WTC11 (cell line): ENCODE measurements at places on chromosomes 5 and 9. TPM values are rescaled to one million over a fixed set of nuclear protein-coding genes. Genes with fewer than 3 reads are reported as not detected.
A peak's percentile ranks its signal among the peaks of the same experiment; 100 is the strongest.

The CRHBP gene
- total RNA-seq = not detected in 3 replicates

The GABRA1 gene
- 0.48 to 0.57 TPM (median 0.50 TPM) in 3 replicates for total RNA-seq

The TLE4 gene
- total RNA-seq = 48.1 to 50.9 TPM (median 49.8 TPM) in 3 replicates

The SCGB3A2 gene
- total RNA-seq = 57.3 to 79.1 TPM (median 66.0 TPM) in 3 replicates

The EDIL3 gene
- total RNA-seq = 48.3 to 53.0 TPM (median 52.3 TPM) in 3 replicates

The MAST4 gene
- total RNA-seq = 7.3 to 10.0 TPM (median 8.0 TPM) in 3 replicates

- H3K27ac ChIP-seq = no peak overlapping the region
- H3K4me1 ChIP-seq = peaks cover 8% of the 10 kb centered on the region
- no peaks in the 10 kb centered on the region for H3K27me3 ChIP-seq
- DNase-seq = no peak
- no peak overlapping the region for H3K4me3 ChIP-seq
Observed at GRCh38 chr9:4225291-4226028, 74.4 kb downstream of the GLIS3 start.

GRCh38 chr5:101915554-101915953 is 380.5 kb downstream of the SLCO4C1 start:
- DNase-seq = no peak
- H3K4me1 ChIP-seq = peaks cover 7% of the 10 kb centered on the region
- H3K4me3 ChIP-seq = no peak overlapping the region
- no peaks in the 10 kb centered on the region for H3K27me3 ChIP-seq

DNA sequence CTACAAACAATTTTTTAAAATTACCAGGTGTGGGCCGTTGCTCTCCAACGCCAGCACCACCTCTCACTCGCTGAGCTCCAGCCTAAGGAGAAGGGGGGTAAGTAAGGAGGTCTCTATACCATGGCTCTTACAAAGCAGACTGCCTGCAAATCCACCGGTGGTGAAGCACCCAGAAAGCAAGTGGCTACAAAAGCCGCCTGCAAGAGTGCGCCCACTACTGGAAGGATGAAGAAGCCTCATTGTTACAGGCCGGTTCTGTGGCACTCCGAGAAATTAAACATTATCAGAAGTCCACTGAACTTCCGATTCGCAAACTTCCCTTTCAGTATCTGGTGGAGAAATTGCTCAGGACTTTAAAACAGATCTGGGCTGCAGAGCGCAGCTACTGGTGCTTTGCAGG is 46.0 kb downstream of the CDO1 start:
- H3K4me3 ChIP-seq = no peak overlapping the region
- H3K27ac ChIP-seq = no peak overlapping the region
- DNase-seq = peak; percentile 72
- no peaks in the 10 kb centered on the region for H3K36me3 ChIP-seq
- H3K4me1 ChIP-seq = peaks cover 11% of the 10 kb centered on the region

DNA sequence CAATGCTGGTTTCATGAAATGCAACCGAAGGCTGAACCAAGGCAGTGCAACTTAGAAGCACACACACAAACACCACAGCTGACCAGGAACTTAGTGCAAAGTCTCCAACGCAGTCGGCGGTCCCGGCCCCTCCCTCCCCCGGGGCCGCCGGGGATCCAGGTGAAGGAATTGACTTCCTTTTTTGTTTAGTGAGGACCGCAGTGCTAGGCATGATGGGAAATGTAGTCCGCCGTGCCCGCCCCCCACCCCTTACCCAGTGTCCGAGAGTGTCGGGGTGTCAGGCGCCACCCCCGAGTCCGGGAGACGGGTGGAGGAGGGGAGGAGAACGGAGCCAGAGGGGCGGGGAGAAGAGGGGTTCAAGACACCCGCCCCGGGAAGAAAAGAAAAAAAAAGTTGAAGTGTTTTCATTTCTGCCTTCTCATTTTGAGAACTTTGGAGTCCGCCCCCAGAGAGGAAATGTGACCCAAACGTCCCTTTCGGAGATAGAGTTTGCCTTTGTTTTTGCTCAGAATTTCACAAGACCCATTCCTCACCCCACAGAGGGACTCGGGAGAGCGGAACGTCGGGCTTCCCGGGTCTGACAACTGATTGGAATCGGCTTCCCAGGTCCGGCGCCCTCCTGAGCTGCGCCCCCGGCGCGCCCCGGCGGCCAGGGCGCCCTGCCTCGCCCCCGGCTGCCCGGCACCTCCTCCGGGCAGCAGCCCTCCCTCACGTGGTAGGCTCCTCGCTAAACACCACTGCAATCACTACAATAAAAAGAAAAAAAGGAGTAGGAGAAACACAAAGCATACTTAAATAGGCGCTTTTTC is 2.0 kb downstream of the IER5L start:
- peak overlapping the region; percentile 83 for H3K4me3 ChIP-seq
- H3K4me1 ChIP-seq = peaks cover 15% of the 10 kb centered on the region
- DNase-seq = peak; percentile 86

DNA sequence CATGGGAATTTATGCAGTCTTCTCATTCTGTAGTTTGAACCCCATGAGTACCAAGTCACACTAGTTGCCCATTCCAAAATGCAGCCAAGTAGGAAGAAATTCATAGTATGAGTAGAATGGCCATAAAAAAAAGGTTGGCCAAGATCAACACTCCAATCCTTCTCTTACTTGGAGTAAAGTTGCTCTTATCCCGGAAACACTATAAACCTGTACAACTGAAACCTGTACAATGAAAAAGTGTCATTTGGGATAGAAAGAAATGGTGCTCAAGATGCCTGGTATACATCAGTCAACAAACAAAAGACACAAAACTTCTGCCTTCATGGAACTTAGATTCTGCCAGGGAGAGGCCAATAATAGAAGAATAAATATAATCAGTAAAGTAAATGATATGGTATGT is 325.0 kb downstream of the NFIB start:
- no peak overlapping the region for H3K27ac ChIP-seq
- H3K4me1 ChIP-seq = no peaks in the 10 kb centered on the region
- no peaks in the 10 kb centered on the region for H3K36me3 ChIP-seq
- no peaks in the 10 kb centered on the region for H3K27me3 ChIP-seq
- H3K4me3 ChIP-seq = no peak overlapping the region
- DNase-seq = no peak

DNA sequence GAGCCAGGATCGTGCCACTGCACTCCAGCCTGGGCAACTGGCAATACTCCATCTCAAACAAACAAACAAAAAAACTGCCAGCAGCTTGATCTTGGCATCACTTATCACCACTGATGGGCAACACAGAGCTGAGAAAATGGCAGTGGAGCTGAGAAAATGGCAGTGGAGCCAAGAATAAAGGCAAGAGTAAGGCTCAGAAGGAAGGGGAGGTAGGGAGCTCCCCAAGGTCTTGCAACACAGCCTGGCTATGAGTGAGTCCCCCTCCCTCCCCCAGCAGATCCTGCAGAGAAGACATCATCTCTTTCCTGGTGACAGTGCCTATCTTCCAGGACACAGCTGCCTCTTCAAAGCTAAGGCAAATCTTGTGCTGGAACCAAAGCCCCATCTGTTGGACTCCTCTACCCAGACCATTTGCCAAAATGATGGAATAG is 70.3 kb downstream of the UGCG start:
- DNase-seq = no peak
- H3K36me3 ChIP-seq = no peaks in the 10 kb centered on the region
- no peaks in the 10 kb centered on the region for H3K4me1 ChIP-seq

DNA sequence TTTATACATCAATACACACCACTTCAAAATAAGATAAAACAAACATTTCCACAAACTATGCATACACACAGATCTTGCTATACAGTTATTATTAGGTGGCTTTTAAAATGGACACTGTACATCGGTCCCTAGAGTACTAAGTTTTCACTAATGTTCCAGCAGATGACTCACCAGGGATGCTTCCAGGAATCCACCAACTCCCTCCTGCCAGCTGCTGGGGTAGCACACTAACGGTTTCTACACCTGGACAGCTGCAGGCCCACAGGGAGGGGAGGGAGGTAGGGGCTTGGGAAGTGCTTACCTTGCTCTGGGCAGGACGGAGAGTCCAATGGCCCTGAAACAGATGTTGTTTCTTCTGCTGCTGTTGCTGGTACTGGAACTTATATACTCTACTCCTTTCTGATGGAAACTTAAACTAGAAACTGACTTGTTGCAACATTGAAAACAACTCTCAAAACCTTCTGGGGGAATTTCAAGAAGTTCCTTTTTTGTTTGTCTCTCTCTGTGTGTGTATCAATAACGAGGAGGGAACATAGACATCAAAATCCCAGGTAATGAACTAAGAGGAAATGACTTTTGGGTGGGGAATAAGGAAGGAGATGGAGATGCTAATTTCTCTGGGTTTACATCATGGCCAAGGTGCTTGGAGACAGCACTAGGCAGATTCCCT is at the start of gene IL12B:
IL12B (minus strand) TSS at position 357 of the 670 bp plus-strand sequence. CDS start 3,705 bp downstream, outside the sequence.
- H3K4me3 ChIP-seq = peak within 1 kb of the TSS; percentile 75
- no peaks in the 10 kb centered on the region for H3K36me3 ChIP-seq
- no peaks in the 10 kb centered on the region; the same call in 1 of the 2 replicates for H3K27me3 ChIP-seq
- DNase-seq = no peak
- H3K4me1 ChIP-seq = peaks cover 13% of the 10 kb centered on the region
- no peak within 1 kb of the TSS for H3K27ac ChIP-seq

GRCh38 chr5:65769539-65769938 is 47.5 kb downstream of the NLN start:
- no peak for DNase-seq
- H3K4me1 ChIP-seq = peaks cover 18% of the 10 kb centered on the region
- no peak overlapping the region for H3K4me3 ChIP-seq
- no peaks in the 10 kb centered on the region for H3K27me3 ChIP-seq

GRCh38 chr9:131873335-131873734 is 133.5 kb upstream of the RAPGEF1 start:
- H3K27me3 ChIP-seq = no peaks in the 10 kb centered on the region
- H3K4me1 ChIP-seq = peaks cover 28% of the 10 kb centered on the region
- H3K36me3 ChIP-seq = no peaks in the 10 kb centered on the region
- no peak overlapping the region for H3K27ac ChIP-seq
- DNase-seq = no peak
- H3K4me3 ChIP-seq = no peak overlapping the region

DNA sequence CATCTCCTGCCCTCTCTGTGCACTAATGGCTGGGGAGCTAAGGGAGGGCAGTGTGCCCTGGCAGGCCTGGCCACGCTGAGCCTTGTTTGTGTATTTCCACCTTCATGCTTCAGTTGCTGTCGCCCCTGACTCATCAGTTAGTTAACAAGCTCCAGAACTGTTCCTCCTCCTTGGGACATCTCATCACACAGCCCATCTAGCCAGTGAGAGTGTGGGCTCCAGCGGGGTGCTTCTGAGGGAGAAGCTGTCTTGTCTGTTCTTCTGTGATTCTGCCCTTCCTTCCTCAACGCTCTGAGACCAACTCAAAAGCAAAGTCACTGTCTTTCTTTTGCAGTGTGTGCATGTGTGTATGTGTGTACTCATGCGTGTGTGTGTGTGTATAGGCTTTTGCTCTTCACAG is 58.3 kb upstream of the CPEB4 start:
- no peak overlapping the region for H3K27ac ChIP-seq
- H3K27me3 ChIP-seq = no peaks in the 10 kb centered on the region
- H3K4me3 ChIP-seq = no peak overlapping the region
- peaks cover 12% of the 10 kb centered on the region for H3K4me1 ChIP-seq
- DNase-seq = no peak

DNA sequence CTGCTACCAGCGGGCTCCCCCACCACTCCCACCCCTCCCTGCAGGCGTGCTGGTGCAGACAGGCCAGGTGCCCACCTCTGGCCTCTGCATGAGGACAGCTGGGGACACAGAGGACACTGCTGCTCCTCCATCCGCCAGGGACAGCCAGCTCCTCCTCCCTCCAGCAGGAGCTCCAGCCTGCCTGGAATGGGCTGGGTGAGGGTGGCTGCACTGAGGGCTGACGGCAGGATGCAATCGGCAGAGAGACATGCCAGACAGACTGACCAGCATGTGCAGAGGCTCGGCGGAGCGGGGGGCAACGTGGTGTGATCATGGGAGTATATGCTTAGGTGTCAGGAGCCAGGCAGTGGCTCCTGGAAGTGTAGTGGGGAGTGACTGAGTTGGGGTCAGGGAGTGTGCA is 68.4 kb downstream of the RASGEF1C start:
- H3K27me3 ChIP-seq = peaks cover 3% of the 10 kb centered on the region; the same call in 1 of the 2 replicates
- H3K4me3 ChIP-seq = no peak overlapping the region
- H3K36me3 ChIP-seq = no peaks in the 10 kb centered on the region
- H3K27ac ChIP-seq = no peak overlapping the region

DNA sequence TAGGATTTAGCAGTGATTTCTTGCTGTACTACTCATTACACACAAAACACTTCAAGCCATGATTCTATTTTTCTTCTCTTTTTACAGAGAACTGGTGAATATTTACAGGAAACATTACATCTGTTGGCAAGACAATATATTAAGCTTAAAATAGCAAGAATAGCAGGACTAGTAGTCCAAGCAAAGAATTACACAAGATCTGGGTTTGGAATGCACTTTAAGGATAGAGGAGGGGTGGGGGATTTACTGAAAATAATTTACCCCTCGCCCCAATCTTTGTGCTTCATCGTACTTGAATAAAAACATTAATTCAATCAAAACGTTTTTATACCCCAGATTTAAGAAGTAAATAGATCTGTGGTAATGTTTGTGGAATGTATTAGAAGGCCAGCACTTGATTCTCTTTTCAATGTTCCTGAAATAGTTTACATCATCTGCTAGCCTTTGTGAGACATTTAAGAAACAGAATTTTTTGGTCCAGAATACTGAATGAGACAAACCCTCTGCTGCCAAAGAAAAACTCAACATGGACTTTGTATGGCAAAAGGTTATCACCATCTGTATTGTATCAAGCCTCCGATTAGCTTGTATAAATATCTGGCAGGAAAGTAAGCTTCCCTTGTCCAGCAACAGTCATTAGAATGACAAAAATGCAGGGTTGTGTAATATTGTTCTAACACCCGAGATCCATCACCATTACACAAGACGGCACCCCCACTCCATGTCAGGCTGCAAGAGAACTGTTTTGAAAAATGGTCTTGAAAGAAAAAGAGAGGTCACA is 23.8 kb downstream of the SVEP1 start:
- H3K27me3 ChIP-seq = no peaks in the 10 kb centered on the region
- H3K4me1 ChIP-seq = peaks cover 4% of the 10 kb centered on the region; the same call in 1 of the 2 replicates
- H3K27ac ChIP-seq = no peak overlapping the region
- no peaks in the 10 kb centered on the region for H3K36me3 ChIP-seq
- no peak overlapping the region for H3K4me3 ChIP-seq
